ENCODE measurements at places on chromosomes 1 and 21.

DNA sequence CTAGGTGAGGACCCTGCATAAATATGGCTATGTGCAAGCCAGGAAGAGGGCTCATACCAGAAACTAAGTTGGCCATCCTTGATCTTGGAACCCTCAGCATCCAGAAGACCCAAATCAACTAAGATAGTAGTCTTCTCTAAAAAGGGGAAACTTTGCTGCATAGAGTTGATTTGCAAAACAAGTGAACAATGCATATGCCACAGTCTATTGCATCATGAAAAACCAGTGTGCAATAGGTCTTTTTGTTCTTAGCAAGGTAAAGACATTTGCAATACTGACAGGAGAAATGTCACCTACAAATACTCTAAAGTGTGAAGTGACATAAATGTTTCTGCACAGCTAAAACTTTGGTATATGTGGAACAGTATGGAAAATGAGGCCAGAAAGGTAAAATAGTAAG is 2.0 kb upstream of the IFI16 start:
- DNase-seq = peak; percentile 65

GRCh38 chr1:43285269-43285990 is at the start of gene C1orf210:
C1orf210 (minus strand) TSS chr1:43285581; CDS start chr1:43283270, 2,311 bp downstream.
- no peak for DNase-seq

DNA sequence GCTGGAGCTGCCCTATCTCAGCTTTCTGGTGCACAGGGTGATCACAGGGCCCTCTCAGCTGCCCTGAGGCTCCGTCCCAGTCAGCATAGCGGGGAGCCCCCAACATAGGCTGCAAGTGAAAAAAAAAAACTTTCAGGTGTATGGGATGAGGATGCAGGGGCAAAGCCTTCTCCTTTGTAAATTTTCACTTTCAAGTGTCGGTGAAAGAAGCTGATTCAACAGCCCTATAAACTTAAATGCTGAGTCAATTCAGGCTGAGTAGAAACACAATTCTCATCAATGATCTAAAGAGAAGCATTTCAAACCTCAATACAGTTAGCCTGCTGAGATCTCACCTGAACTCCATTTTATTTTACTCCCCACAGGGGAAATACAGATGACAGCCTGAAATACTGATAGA is 171.2 kb downstream of the SEC16B start:
- no peak for DNase-seq

GRCh38 chr1:197448121-197448779 is 180.2 kb downstream of the CRB1 start:
- no peak for DNase-seq

GRCh38 chr1:172185211-172185610 is 235.3 kb upstream of the C1orf105 start:
- DNase-seq = peak; percentile 16
